Activated CD4-positive, alpha-beta T cell treated with anti-CD3 and anti-CD28 coated beads, Interleukin-2, Interleukin-6, amounts not matched to agents 100 ng/mL and 50 ng/mL, durations not matched to agents 16 hours and 8 hours (primary cell): ENCODE measurements at places on chromosomes 13 and 19.

- no peak for DNase-seq
These were observed at the start of gene IGLON5 for GRCh38 chr19:51311351-51312257. Gene IGLON5, plus strand, starts transcription at chr19:51311644. Its CDS starts 204 bp downstream, at chr19:51311848.

DNA sequence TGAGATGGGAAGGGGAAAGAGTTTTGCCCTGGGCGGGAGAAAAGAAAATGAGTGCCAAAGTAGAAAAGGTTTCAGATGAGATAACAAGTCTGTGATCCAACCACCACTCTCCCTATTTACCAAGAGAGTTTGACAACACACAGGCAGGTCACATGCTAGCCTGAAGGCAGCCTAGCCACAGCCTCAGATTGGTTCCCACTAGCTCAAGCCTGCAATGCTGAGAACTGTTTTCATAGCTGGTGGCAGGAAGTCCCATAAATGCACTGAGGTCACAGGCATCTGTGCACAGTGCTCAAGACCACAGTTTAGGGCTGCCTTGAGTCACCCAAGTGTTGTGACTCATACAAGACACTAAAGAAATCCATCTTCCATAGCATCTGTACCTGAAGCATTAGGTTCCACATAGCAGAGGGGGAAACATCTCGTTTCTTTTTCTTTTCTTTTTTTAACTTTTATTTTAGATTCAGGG is 18.5 kb upstream of the POP4 start:
- DNase-seq: peak; percentile 93

DNA sequence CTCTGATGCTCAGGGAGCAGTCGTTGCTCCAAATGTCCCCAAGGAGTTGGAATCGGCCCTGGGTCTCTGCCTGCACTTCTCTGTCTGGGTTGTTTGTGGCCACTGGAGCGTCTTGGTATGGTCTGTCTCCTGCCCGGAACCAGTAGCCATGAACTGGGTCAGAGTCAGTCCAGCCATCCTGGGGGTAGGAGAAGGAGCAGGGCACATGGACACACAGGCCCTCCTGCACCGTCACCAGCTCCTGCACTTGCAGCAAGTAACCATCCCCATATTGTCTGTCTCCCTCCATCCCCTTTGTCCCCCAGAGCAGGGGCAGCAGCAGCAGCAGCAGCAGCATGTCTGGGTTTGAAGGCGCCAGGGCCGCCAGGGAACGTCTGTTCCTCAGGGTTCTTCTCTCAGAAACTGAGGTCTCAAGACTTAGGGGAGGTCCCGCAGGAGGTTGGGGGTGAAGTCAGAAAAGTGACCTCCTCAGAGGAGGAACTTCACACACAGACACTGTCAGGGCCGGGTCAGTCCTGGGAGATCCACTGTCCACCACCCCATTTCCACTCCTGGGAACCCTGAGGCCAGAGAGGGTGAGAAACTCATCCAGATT is at the start of gene SIGLEC8:
SIGLEC8 (minus strand) TSS at position 404 of the 595 bp plus-strand sequence; CDS start at position 337, 67 bp downstream.
- DNase-seq: no peak

GRCh38 chr19:8403098-8403819 is 9.8 kb upstream of the MARCHF2 start:
- DNase-seq: no peak

DNA sequence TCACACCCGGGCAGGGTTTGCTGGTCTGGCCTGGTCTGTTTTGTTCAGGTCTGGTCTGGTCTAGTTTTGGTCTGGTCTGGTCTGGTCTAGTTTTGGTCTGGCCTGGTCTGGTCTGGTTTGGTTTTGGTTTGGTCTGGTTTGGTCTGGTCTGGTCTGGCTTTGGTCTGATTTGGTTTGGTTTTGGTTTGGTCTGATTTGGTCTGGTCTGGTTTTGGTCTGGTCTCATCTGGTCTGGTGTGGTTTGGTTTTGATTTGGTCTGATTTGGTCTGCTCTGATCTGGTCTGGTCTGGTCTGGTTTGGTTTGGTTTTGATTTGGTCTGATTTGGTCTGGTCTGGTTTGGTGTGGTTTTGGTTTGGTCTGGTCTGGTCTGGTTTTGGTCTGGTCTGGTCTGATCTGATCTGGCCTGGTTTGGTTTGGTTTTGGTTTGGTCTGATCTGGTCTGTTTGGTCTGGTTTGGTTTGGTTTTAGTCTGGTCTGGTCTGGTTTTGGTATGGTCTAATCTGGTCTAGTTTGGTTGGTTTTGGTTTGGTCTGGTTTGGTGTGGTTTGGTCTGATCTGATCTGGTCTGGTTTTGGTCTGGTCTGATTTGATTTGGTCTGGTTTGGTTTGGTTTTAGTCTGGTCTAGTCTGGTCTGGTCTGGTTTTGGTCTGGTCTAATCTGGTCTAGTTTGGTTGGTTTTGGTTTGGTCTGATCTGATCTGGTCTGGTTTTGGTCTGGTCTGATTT is 14.4 kb upstream of the F2RL3 start:
- DNase-seq: no peak

GRCh38 chr13:43243711-43244110 is 220.3 kb downstream of the DNAJC15 start:
- DNase-seq: no peak

DNA sequence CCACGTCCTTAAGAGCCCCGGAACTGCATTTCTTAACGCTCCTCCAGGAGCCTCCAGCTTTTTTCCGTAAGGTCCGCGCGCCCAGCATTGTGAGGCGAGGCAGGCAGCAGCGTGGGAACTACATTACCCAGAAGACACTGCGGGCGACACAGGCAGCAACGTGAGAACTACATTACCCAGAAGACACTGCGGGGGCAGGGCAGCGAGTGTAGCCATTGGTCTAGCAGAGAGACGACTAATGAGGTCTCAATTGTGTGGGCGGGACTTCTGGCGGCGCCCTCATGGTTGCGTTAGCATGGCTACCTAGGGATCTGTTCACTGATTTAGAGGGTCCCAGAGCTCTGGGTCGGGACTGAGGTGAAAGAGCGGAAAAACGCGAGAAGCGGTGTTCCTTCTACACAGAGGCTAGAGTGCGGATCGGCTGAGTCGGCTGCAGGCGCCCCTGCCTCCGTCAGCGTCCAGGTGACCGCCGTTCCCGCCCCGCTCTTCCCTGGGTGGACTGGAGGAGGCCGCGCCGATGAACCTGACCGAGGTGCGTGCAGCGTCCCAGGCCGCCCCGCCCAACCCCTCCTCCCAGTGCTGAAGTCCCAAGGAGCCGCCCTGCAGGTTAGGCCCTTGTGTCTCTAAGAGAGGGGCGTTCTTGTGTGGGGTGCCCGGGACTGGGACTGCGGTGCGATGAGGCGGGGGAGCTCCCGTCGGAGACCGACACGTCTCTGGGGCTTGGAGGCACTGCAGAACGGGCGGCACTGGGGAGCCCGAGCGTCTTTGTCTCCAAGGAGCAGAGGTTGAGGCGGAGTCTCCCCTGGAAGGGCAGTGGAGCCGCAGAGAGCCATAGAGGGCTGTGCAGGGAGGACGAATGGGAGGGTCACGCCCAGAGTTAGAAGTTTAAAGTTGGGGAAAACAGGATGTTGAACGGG is at the start of gene ZNF749:
ZNF749 (plus strand) TSS at position 264 of the 917 bp plus-strand sequence; CDS start at position 518, 254 bp downstream.
- DNase-seq: peak; percentile 99

GRCh38 chr13:74707291-74707690 is 573.1 kb upstream of the KLF12 start:
- no peak for DNase-seq

DNA sequence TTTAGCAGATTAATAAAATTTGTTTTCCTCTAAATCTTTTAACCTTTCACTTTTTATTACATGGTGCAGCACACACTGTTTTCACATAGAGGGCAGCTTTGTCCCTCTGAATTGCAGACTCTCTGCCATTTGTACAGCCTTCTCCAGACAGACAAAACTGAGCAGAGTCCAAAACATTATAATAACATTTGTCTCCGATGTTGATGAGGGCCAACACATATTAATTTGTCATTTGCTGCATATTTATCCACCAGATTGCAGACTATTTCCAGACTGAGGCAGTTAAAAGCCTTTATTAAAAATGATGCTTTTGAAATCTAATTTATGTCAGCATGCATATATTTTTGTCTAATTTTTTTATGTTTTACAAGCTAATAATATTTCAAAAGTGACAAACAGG is 1251.9 kb upstream of the SLC10A2 start:
- no peak for DNase-seq

GRCh38 chr19:1057176-1057855 is 9.7 kb upstream of the ARHGAP45 start:
- peak; percentile 60 for DNase-seq

GRCh38 chr19:4522291-4523002 is 4.2 kb upstream of the PLIN4 start:
- no peak for DNase-seq

GRCh38 chr13:42129033-42129432 is 80.6 kb downstream of the DGKH start:
- no peak for DNase-seq

- no peak for DNase-seq
These were observed 37.5 kb upstream of the POMP start for GRCh38 chr13:28621449-28621848.

DNA sequence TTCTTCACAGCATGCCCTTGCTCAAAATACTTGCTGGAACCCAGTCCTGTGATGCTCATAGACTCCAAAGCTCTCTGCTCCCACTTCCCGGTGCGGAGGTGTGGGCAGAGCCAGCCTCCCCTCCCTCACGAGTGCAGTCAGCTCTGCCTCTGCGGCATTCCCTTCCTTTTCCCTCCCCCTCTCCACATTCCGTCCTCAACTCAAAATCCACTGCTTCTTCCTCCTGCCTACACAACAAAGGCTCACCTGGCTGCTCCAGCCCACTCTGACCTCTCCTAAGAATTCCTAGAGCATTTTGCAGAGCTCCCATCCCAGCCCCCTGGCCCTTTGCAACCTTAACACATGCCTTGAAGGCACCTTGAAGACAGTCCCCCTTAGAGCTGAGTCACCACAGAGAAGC is 527.9 kb downstream of the MYO16 start:
- no peak for DNase-seq

DNA sequence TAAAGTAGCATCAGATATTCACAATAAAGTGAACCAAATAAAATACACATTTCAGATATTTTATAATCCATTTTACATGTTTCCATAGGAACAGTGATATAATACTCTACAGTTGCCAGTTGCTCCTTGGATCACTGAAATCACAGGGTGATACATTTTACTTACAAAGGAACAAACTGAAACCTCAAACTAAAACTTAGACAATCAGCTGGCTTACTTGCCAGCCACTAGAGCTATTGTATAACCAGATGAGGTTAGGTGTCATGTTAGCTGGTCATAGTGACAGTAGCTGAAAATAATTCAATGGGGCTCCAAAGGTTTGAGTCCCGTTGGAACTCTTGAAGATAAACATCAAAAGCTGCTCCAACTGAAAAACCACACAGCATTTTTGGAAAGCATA is 274.6 kb downstream of the ITGBL1 start:
- no peak for DNase-seq

GRCh38 chr13:57724486-57725272 is 93.1 kb downstream of the PCDH17 start:
- DNase-seq: no peak

GRCh38 chr13:99620806-99621205 is 119.5 kb downstream of the TM9SF2 start:
- no peak for DNase-seq

GRCh38 chr13:30463787-30464495 is 1.8 kb downstream of the HMGB1 start:
- peak; percentile 91 for DNase-seq

DNA sequence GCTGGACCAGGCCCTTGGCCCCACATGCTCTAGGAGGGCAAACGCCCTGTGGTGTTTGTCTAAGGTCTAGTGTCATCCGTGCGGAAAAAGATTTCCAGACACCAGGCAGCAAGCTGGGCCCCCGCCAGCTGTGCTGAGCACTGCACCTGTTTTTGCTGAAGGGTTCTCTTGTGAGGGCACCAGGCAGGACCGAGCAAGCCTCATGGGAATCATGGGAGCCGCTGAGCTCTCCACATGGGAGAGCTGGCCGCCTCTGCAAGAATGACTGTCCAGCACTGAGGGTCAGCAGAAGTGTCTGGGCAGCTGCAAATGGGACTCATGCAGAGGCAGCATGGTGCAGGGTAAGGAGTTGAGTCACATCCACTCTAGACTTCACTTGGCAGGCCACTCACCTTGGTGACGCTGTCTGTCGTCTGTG is 12.0 kb downstream of the B3GNT8 start:
- DNase-seq: no peak

GRCh38 chr19:36527341-36527740 is 730 bp downstream of the ZNF260 start:
- no peak for DNase-seq

DNA sequence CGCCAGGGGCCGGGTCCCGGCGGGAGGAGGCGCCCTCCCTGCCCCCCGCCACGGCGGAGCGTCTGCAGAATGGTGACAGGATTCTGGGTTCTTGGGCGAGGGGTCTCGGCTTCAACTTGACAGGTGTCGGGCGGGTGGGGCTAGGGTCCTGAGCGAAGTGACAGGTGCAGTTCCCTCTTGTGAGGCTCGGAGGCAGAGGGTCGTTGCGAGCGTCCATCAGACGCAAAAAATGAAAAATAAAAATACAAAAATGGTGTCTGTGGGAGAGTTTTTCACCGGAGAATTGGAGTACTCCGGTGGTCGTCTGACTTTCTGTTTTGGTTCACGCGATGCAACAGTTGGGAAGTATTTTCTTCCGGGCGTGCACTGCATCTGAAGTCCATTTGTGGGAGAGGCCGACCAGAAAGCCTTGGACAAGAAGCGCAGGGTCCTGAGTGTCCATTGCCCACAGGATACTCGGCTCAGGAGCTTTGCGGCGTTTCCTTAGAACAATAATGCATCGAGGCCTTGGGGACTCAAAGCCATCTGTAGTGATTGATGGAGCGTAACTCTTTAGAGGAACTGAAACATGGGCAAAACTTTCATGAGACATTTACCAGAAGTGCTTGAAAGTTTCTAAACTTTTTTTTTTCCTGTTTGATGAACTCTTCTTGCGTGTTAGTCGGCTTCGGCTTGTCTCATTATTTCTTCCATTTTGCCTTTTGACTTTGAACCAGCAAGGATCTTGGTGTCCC is 759 bp downstream of the RB1 start:
- peak; percentile 33 for DNase-seq

GRCh38 chr13:46686171-46686570 is 110.8 kb downstream of the ESD start:
- no peak for DNase-seq

DNA sequence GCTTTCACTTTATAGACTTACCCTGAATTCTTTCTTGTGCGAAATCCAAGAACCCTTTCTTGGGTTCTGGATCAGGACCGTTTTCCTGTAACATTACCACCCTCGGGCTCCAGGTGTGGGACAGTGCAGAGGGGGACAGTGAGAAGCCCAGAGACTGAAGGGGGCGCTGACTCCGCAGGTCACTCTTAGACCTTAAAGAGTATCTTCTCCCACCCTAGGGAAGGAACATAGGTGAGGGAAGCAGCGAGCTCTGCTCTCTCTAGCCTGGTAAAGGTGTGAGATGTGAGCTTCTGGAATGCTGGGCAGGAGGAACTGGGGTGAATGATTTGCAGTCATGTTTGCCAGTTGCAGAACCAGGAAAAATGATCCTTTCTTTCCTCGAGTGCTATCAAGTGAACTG is 80.8 kb upstream of the ZNF507 start:
- DNase-seq: no peak

GRCh38 chr19:51595190-51596175 is 24.4 kb downstream of the ZNF175 start:
- DNase-seq: no peak

- no peak for DNase-seq
These were observed 721 bp downstream of the MED25 start for GRCh38 chr19:49818649-49819370.

- DNase-seq: no peak
These were observed 2.0 kb downstream of the PPP6R1 start for GRCh38 chr19:55256562-55257460.
